ENCODE measurements at places on chromosomes 16 and 17.

DNA sequence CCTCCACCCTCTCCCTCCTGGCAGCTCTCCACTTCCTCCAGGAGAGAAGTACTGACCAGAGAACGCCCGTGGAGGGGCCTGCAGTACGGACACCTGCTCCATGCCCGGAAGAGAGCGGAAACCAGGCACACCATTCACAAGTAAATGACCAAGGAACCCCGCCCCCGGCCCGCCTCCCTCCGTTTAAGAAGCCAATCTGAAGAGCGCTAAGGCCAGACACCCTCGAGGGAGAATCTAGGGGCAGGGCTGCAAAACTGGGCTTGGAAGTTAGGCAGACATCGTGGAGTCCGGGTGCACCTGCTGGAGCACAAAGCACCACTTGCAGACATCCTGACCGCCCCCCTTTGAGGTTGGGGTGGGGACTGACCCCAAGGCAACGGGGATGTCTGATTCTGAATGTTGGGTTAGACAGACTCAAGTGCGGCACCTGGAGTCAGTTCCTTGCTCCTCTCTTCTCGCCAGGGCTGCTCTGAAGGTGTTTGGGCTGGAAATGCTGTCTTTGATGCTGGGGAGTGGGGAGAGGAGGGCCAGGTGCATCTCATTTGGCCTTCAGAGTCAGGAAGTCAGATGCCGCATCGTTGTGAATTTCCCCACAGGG, 964 bp upstream of the FAAP100 start:
- peak; percentile 86 for DNase-seq

GRCh38 chr16:62276637-62277036, 240.4 kb upstream of the CDH8 start:
- DNase-seq: no peak

- DNase-seq: no peak
Observed at GRCh38 chr16:56849690-56850680, 15.0 kb upstream of the SLC12A3 start.

- no peak for DNase-seq
Observed at GRCh38 chr16:58488531-58488930, 11.4 kb upstream of the NDRG4 start.

DNA sequence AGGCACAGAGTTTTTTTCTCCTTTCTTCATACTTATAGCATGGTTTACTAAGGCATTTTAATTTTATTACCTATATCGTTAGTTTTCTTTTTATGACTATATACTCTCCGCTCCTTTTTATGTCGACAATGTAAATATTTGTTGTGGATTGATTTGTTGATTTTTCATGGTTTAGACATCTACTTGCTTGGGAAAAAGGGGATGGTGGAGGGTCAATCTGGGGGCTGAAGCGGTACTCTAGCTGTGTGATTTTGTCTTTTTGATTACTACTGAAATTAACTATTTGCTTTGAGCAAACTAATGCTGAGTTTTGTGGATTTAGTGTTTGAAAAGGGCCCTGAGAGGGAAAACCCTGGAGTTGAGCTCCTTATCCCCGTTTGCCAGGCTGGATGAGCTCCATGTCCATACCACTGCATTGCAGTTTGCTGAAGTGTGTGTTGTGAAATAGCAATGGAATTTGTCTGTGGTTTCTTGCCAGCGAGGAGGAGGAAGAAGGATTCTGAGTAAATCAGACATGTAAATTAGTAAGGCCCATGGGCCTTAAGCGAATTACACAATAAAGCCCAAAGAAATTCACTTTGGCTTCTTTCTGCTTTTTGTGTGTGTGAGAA, 72.0 kb downstream of the FTO start:
- no peak for DNase-seq

DNA sequence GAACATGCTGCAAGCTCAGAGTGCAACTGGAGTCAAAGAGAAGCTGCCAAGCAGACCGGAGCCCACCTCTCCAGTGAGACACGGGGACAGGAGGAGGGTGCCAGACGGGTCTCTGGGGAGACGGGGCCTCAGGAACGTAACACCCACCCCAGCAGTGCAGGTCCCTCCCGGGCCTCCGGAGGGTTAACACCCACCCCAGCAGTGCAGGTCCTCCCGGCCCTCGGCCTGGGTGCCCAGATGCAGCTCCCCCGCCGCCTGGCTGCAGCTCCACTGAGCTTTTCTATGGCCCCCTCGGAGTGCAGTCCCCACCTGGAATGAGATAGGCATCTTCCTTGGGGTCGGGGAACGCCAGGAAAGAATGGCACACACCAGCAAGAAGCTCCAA, 89.9 kb downstream of the ZNF778 start:
- DNase-seq: no peak

DNA sequence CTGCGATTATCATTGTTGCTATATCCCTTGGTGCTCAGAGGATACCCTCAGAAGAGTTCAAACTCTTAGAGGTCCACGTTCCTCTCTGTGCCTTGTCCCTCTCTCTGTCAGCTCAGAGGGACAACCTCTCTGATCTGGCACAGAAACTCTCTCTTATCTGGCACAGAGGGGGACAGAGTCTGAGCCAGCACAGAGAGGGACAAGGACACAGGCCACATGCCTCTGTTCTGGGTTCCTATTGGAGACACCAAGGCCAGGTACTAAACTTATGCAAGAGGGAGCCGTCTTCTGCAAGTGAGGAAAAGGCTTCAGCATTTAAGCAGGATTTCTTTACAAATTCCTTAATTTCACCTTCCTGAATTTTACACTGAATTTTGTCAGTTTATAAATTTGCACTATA, 565.2 kb downstream of the TOX3 start:
- DNase-seq: no peak

DNA sequence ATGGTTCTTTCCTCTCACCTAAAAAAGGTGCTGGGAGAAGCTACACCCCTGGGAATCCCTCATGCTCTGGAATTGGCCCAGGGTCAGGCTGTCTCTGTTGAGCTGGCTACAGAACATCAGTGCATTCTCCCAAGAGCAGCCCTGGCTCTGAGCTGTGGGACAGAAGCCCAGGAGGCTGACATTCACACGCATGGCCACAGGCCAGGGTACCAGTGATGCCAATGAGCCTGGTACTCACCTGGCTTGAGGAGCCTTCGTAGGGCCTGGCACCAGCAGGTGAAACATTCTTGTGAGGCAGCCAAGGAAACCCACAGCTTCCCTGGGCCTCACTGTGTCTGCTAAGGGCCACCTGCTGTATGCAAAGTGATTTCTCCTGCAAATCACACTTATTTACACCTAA, 121.7 kb upstream of the CCL2 start:
- DNase-seq: no peak

DNA sequence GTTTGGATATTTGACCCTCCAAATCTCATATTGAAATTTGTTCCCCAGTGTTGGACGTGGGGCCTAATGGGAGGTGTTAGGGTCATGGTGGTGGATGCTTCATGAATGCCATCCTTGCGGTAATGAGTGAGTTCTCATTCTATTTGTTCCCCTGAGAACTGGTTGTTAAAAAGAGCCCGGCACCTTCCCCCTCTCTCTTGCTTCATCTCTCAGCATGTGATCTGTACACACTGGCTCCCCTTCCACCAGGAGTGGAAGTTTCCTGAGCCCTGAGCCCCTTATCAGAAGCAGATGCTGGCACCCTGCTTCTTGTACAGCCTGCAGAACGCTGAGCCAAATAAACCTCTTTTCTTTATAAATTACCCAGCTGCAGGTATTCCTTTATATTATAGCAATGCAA, 25.6 kb downstream of the PIK3R6 start:
- no peak for DNase-seq

- DNase-seq: no peak
Observed at GRCh38 chr16:694187-694862, 4.1 kb upstream of the WDR24 start.

DNA sequence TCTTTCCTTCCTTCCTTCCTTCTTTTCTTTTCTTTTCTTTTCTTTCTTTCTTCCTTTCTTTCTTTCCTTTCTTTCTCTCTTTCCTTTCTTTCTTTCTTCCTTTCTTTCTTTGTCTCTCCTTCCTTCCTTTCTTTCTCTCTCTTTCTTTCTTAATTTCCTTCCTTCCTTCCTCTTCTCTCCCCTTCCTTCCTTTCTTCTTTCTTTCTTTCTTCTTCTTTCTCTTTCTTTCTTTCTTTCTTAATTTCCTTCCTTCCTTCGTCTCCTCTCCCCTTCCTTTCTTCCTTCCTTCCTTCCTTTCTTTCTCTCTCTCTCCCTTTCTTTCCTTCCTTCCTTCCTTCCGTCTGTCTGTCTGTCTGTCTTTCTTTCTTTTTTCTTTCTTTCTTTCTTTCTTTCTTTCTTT, 1446.5 kb upstream of the GOT2 start:
- DNase-seq: no peak

GRCh38 chr17:28258347-28258887, 60.6 kb upstream of the TMEM97 start:
- no peak for DNase-seq

DNA sequence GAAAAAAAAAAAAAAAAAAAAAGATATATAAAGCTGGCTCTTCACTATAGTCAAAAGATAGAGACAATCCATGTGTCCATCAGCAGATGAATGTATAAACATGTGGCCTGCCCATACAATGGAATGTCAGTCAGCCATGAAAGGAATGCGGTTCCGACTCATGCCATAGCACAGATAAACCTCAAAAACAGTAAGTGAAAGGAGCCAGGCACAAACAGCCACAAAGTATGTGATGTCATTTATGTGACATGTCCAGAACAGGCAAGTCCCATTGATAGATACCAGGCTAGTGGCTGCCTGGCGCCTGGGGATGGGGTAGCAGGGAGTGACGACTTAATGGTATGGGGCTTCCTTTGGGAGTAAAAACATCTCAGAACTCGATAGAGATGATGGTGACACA, 155.7 kb downstream of the CMIP start:
- no peak for DNase-seq

GRCh38 chr16:75535211-75535843, 581 bp downstream of the CHST5 start:
- no peak for DNase-seq
